ENCODE measurements at places on chromosomes 7 and 10.

DNA sequence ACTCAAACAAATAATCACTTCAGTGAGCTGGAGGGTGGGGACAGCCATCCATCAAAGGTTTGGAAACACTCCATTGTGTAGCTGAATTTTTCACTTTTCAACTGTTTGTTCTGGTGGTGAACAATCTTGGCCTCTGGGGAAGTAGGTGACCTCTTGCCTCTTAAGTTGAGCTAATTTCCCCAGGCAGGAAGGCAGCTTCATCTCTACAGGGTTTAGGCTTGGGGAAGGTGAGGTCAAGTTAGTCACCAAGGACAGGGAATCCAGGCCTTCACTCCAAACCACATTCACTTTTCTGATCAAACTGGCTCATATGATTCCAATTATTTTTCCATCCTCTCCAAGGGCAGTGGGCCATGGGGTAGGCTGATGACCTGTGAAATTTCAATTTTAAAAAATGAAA, 138.3 kb upstream of the HABP2 start:
- no peak for DNase-seq

DNA sequence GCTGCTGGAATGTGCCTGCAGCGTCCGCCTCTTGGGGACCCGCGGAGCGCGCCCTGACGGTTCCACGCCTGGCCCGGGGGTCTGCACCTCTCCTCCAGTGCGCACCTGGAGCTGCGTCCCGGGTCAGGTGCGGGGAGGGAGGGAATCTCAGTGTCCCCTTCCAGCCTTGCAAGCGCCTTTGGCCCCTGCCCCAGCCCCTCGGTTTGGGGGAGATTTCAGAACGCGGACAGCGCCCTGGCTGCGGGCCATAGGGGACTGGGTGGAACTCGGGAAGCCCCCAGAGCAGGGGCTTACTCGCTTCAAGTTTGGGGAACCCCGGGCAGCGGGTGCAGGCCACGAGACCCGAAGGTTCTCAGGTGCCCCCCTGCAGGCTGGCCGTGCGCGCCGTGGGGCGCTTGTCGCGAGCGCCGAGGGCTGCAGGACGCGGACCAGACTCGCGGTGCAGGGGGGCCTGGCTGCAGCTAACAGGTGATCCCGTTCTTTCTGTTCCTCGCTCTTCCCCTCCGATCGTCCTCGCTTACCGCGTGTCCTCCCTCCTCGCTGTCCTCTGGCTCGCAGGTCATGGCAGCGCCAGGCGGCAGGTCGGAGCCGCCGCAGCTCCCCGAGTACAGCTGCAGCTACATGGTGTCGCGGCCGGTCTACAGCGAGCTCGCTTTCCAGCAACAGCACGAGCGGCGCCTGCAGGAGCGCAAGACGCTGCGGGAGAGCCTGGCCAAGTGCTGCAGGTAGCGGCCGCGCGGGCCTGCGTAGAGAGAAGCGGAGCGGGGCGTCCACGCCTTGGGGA, 645 bp downstream of the SLC26A4 start:
- DNase-seq, result no peak

DNA sequence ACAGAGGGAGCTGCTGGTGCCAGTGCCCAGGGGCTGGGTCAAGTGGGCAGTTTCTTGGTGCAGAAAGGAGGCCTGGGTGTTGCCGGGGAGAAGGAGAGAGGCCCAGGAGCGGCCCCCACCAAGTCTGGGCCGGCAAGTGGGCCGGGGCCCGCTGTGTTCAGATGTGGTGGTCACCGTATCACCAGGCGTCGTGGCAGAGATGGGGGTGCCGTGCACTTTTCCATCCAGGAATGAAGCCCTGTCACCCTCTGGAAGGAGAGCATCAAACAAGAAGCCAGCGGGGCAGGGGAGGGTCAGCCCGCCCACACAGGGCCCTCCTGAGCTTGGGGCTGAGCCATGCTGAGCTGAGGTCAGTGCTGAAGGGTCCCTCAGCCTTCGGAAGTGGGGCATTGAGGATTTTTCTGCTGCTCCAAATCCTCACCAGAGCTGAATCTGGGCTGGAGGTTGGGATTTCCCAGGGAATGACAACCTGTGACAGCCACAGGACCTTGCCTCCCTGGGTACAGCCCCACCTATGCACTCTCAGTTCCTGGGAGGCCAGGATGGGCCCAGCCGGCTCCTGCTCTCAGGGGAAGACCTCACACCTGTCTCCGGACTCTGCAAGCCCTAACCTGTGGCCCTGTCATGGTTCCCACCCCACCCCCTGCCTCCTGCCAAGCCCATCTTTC, 27.9 kb upstream of the INPP5A start:
- DNase-seq, result no peak

GRCh38 chr10:120086066-120086465, 193.5 kb downstream of the SEC23IP start:
- DNase-seq, result no peak

DNA sequence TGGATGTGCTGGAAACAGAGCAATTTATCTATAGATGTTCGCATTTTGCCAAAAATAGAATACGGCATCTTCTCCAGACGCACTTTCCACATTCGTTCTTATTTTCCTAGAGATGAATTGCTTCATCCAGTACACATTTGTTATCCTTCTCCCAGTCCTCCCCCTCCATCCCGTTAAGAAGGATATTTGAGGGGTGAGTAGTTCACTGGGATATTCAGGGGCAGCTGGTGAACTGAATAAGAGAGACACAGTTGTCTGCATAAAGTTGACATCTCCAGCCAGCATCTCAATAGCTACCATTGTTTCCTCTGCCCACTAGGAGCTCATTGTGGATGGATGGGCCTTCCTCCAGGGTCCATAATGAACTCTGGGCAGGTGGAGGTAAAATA, 456.8 kb upstream of the NRP1 start:
- no peak for DNase-seq

DNA sequence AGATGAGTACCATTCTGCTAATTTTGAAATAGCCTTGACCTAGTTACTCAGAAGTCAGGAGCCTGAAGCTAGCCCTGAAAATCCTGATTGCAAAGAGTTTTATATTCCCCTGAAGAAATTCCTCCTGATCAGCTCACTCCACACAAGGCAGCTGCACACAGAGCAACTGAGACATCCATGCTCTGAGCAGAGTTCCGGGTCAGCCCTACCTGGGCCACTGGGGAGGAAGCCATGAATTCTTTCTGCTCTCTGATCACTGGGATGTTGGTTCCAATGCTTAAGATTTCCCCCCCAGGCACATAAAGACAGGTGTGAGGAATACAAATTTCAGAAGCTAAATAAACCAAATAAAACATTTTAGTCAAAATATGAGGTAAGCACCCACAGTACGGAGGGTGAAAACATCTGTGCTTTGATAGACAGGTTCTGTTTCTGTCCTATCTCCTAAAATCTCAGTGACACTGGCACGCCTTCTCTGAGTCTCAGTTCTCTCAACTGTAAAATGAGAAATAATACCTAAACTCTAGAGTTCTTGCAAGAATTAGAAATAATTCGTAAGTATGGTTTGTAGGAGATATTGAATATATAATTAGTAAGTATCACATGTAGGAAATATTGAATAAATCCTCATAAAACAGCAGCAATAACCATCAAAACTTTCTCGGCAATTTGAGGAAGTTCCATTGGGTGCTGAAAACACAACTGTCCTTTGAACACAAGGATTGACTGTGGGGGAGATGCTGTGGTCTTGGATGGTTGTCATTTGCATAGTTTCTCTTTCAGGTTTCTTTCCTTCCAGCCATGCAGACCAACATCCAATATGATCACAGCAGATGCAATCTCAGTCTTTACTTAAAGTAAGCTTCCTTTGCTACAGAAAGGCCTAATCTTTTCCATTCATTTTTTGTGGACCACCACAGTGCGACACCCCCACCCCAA, 133.0 kb upstream of the TNS3 start:
- no peak for DNase-seq

GRCh38 chr7:936386-937054, 18.0 kb downstream of the ADAP1 start:
- no peak for DNase-seq

DNA sequence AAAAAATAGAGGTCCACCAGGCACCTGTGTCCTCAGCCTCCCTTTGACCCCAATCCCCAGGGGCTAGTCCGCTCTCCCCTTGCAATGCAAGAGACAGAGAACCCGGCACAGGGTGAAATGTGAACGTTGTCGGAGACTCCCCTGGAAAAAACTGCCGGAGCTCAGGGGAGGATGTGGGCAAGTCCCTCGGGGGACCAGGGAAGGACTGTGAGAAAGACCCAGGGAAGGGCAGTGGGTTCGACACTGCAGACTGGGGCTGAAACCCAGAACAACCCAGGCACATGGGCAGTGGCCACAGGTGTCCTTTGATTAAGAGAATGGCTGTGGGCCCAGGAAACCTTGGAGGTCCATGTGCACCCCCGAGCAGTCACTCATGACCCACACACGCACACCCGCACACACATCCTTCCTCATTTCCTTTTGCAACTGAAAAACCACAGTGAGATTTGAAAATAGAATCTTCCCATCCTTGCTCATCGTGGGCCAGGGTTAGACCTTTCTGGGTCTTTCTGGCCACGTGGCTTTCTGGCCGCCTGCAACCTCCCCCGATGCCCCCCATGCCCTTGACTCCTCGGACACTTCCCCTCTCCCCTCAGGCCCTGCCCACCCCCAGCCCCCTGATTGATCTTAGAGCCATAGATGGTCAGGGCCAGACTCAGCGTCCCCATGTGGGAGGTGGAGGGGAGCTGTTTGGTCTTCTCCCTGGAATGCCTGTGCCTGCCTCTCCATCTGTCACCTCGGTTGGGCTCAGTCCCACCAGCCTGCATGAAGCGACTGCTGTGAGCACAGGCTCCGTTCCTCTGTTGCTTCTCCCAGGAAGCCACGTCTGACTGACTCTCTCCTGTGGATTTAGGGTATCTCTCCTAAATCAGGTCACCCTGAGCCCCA, 7.9 kb downstream of the LAT2 start:
- DNase-seq, result no peak

DNA sequence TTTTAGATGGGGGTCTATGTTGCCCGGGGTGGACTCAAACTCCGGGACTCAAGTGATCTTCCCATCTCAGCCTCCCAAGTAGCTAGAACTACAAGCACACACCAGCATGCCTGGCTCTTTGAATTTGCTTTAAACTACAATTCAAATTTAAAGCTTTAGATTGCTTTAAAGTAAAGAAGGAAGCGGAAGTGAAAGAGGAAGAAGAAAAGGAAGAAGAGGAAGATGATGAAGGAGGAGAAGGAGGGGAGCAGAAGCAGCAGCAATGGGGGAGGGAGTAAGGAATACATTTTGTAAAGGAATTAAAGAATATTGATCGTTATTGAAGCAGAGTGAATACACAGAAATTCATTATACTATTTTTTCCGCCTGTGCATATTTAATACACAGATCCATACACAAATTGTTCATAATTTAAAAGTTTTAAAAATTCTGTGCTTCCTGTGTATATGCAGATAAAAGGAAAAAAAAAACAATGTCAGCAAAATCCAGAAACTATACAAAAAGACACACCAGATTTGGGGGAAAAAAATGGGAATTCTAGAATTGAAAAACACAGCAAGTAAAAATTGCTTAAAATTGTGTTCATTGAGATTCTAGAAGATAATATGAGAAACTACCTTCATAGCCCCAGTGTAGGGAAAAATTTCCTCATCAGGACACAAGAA, 60.8 kb upstream of the KCNMA1 start:
- DNase-seq, result no peak

DNA sequence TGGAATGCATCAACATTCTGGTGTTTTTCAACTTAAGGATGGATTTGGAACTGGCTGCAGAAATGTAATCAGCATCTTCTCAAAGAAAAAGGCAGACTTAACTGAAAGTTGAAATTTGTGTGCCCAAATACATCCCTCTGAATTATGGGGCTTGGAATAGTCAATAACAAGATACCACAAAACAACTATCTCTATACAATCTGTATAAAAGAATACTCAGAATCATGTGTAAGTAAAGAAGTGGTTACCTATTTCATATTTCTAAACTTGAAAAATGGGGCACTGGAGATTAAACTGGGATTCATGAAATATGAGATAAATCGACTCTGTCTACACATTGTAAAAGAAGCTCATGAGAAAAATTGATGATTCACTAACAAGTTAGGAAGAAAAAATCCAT, 6.2 kb upstream of the COL1A2 start:
- no peak for DNase-seq

DNA sequence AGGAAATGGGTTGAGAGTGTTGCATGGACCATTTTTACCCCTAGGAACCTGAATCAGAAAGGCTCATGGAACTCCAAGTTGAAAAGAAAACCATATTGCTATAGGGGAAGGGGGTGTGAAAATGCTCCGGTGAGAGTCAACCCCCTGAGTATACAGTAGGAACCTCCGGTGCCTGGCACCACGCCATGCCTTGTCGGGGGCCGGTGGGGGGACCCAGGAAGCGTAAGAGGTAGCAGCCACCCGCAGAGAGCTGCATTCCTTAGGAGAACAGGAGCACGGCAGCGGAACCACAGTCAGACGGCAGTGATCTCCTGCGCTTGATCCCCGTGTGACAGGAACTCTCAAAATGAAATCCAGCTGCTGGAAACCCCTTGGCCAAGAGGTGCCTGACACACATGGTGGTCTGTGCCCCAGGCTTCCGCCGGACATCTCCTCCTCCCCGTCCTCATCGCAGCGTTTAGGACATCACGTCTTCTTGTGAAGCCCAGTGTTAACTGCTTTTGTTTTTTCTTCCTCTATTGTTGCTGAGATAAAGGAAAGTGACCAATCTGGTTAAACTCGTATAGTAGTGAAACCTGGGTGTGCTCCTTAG, 186.8 kb downstream of the CELF2 start:
- no peak for DNase-seq

DNA sequence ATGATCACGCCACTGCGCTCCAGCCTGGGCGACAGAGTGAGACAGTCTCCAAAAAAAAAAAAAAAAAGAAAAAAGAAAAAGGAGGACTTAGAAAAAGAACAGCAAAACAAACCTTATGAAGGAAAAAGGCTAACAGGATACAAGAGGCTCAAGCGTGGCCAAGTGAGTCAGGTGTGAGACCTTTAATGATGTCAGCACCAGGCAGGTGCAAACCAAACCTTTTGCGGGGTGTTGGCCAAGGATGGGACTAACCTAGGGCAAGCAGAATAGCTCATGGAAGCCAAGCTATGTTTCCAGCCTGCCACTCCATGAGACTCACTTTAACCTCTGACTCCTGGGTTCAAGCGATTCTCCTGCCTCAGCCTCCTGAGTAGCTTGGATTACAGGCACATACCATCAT, 11.3 kb upstream of the GNA12 start:
- no peak for DNase-seq

DNA sequence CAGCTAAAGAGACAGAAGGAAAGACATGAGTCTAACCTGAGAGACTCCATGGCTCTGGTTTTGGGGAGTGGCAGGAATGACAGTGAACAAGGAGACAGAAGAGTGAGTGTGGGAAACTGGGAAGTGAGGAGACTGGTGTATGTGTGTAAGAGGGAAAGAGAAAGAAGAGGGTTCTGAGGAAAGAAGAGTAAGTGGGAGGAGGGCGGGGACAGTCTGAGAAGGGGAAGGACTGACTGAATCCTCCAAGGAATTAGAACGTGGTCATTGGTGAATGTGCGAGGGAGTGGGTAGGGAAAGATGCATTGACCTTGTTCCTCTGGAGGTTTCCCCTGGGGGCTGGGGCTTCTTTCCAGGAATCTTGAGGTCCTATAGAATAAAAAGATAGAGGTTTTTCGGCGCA, 26.6 kb downstream of the WNT8B start:
- DNase-seq, result no peak

GRCh38 chr7:143376396-143376795, 4.7 kb upstream of the ZYX start:
- no peak for DNase-seq

- no peak for DNase-seq
These were observed 103.5 kb downstream of the LSMEM1 start for GRCh38 chr7:112584290-112584689.

- no peak for DNase-seq
These were observed 11.9 kb upstream of the CALU start for GRCh38 chr7:128727239-128727638.
